ENCODE measurements at places on chromosomes 16 and 17.

GRCh38 chr17:20092261-20092867 is 83.2 kb downstream of the SPECC1 start:
- no peak for DNase-seq

GRCh38 chr17:50312308-50312707 is 33.6 kb upstream of the XYLT2 start:
- DNase-seq, result no peak

DNA sequence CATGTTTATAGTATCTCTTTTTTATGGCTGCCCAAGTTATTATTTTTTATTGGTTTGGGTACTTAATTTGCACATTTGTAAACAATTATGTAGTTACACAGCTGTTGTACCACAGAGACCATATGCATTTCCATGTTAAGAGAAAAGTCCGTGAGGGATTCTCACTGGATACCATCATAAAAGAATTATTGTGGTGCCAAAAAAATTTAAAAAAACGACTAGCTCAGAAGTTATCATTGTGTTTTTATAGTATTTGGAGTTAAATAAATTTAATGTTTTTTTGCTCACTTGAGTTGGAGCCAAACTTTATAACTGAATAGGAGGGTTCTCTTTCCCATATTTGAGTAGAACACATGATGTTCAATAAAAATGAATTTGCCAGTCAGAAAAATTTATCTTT is 618.7 kb downstream of the WWOX start:
- no peak for DNase-seq

DNA sequence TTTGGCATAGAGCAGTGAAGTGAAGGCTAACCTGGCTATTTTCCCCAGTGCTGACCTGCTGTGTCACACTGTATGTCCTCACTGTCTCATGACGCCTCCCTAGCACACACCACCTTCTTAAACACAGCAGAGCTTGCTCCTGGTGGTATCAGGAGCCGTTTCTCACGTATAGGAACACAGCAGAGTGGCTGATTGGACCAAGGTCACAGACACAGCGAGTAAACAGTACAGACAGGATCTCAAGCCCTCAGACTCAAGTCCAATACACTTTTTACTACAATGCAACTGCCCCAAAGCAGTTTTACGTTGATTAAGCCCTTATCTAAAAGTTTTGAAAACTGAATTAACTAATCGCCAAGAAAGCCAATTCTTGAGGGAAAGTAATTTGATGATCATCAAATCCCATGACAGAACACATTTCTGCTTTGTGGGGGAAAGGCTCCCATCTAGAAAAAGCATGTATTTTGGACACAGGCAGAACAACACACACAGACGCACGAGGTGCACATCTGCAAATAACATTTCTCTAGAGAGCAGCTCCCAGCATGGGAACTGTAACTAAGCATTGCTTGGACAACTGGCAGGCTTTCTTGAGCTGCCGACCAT is 15.2 kb downstream of the ARHGAP17 start:
- DNase-seq, result no peak

GRCh38 chr17:80327518-80327917 is 66.9 kb downstream of the RNF213 start:
- DNase-seq, result no peak
